ENCODE measurements at places on chromosomes 3 and 15.

DNA sequence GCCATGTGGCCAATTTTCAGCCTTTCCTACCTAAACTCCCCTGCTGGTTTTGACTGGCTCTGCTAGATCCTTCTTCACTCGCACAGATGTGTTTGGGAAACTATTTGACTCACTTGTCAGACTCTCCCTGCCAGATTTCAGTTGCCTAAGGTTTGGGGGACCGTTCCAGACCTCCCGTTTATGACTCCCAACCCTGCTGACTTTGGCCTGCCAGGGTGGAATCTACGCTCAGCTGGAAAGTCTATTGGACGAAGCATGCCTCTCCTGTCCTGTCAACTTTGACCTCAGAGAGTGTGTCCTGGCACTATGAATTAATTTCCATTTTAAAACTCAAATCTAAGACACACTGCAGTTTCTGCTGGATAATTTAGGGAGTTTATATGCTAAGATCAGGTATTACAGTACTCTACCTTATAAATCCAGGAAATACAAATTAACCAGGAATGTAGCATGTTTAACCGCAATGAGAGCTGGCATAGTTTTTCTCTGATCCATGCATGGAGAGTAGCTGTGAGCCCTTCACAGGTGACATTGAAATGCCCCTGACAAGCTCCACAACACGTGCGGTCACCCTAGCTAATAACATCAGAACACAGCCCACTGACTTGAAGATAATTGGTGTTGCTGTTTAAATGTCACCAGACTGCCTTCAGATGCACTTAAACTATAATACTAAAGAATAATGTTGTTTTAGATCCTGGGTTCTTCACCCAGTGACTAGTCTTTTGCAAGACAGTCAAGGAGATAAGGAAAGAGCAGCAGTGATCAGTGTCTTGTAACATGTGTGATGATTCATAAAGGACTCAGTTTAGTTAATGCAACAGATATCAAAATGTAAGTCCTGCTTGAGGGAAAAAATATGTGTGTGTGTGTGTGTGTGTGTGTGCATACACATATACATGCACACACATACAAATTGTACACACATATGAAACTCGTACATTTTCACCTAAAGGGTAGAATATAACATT lies 223.0 kb upstream of the MCTP2 start:
- no peak for DNase-seq

DNA sequence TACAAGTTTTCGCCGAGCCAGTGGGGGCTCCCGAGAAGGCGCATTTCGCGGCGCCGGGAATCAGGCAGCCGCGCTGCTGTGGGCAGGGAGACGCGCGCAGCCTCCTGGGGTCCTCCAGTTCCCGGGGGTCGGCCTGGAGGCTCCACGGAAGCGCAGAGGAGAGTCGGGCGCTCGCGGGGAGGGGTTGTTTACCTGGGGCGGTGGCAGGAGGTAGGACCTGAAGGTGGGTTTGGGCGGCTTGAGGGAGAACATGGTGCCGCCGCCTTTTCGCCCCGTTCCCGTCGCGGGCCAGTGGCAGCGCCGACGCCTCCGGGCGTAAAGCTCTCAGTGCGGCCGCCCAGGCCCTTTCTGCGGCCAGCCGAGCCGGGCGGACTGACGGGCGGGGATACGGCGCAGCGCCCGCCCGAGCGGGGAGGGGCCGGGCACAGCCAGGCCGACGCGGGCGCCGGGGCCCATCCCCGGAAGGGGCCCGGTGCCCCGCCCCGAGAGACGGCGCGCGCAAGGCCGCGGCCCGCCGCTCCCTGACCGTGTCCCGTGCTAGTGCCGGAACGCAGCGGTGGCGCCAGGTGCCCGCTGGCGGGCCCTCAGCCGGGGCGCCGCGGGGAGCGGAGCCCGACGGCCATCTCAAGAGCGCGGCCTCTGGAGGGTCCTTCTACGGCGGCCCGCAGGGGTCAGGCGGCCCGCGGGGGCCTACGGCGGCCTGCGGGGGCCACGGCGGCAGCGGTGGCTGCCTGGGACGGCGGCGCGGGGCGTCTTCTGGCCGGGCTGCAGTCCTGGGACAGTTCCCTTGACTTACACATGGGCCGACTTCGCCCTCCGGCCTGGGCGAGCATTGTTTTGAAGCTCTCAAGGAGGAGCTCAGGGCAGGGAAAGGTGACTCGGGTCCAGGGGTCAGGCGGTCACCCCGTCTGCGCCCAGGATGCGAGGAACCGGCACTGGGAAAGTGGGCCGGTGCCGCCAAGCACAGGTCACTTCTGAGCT lies at the start of gene MTMR10:
Gene MTMR10, minus strand, starts transcription at position 374 of the 981 bp plus-strand sequence. Its CDS starts 122 bp downstream, at position 252.
- peak; percentile 85 for DNase-seq

DNA sequence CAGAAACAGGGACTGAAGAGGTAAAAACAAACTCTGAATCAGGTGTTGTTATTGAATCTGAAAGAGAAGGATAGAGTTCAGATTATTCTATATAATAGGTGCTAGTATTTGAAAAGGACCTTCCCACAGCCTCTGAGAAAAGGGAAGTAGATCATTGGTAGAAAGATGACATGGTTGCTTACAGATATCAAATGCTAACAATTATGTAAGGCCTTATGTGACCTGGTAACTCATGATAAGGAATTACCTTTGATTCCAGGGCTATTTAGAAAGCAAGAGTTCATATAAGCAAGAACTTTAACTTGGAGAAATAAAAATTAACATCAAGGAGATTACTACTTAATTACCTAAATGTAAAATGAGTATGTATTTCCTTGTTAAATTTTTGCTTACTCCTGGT lies 7.6 kb downstream of the SLC27A2 start:
- DNase-seq, result no peak

DNA sequence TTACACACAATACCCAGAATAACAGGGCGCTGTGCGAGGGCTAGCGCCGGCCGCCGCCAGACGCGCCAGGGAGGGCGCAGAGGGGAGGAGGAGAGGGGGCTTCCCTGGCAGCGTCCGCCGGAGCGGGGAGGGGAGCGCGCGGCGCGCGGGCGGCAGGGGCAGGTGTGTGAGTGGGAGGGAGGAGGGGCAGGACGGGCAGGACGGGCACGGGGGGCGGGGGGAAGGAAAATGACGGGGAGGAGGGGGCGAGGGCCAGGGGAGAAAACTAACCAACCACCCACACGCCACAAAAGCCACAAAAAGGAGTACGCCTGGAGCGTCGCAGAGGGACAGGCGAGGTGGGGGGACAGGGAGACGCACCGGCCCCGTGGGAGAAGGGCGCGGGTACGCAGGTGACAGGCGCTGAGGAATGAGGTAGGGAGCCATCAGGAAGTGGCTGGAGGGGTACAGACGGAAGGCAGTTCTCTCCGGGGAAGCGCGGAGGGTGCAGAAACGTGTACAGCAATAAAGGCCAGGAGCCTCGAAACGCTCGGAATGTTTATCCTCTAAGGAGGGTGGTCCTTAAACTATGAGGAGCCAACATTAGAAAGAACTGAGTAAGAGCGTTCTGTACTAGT lies 610 bp upstream of the SATB1 start:
- peak; percentile 26 for DNase-seq

- no peak for DNase-seq
Measured at GRCh38 chr3:77320514-77320913, 280.6 kb downstream of the ROBO2 start.

- no peak for DNase-seq
Measured at GRCh38 chr3:141414800-141415462, 46.6 kb downstream of the ZBTB38 start.

DNA sequence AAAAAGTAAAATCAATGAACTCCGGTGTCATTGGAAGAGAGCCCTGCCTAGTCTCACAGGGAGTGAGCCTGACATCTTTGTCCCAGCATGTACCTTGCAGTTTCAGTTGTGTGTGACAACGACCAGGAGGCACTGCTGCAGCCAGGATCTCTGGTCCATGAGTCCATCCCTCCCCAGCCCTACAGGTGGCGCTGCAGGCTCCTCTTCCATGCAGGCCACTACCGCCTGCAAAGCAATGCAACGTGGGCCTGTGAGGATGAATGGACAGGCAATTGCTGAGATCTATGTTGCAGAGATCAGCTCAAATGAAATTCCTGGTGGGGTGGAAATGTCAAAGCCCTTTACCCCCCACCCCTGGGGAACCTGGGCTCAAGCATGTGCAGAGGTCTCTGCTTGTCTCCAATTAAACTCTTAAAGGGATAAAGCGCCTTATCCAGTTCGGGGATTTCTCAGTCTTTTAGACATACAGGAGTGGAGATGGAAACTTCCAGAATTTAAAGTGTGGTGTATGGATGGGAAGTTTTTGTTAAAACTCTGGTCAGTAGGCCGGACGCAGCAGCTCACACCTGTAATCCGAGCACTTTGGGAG lies 35.8 kb downstream of the TKT start:
- DNase-seq, result peak; percentile 72

GRCh38 chr3:14265246-14265962 lies 86.8 kb downstream of the LSM3 start:
- DNase-seq, result no peak

DNA sequence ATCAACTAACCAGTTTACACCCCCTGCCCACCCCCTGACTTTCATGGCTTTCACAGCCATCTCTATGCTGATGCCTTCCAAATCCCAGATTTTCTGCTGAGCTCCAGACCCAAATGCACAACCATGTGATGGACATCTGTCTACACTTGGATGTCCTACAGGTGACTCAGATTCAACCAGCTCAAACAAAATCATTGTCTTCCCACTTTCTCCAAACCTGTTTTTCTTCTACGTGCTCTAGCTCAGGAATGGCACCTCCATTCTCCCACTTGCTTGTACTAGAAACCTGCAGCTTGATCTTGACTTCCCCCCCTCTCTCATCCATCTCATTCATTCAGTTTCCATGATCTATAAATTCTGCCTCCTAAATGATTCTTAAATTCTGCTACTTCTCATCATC lies 34.1 kb upstream of the RARRES1 start:
- no peak for DNase-seq

DNA sequence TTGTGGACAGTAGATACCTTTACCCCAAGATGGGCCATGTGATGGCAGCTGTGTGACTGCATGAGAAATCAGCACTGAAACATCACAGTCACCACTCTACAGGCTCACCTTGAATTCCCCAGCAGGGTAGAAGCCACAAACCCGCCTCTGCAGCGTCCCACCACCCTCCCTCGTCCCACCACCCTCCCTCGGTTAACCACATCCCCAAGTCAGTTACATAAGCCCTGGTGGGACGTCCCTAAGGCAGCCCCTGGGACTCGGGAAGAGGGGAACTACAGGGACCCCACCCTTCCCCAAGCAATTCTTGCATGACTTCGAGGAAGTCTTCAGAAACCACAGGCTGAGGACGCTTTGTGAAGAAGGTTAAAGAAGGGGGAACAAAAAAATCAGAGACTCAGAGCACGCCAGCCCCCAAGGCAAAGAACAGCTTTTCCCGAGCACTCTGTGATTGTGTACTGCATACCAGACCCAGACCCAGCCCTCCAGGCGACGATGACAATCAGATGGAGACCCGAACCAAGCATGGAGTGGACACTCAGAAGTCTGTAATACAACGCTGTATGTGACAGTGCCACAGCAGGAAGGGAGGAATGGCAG lies 60.5 kb downstream of the SH3BP5 start:
- peak; percentile 19 for DNase-seq

GRCh38 chr15:88023914-88024313 lies 232.6 kb downstream of the NTRK3 start:
- DNase-seq, result no peak

GRCh38 chr15:36603987-36604386 lies 24.6 kb downstream of the CDIN1 start:
- DNase-seq, result no peak

- no peak for DNase-seq
Measured at GRCh38 chr15:49031804-49032203, 14.4 kb downstream of the SECISBP2L start.

GRCh38 chr3:26191556-26191955 lies 401.7 kb downstream of the OXSM start:
- DNase-seq, result no peak

- no peak for DNase-seq
Measured at GRCh38 chr15:63083541-63083940, 38.1 kb upstream of the LACTB start.

DNA sequence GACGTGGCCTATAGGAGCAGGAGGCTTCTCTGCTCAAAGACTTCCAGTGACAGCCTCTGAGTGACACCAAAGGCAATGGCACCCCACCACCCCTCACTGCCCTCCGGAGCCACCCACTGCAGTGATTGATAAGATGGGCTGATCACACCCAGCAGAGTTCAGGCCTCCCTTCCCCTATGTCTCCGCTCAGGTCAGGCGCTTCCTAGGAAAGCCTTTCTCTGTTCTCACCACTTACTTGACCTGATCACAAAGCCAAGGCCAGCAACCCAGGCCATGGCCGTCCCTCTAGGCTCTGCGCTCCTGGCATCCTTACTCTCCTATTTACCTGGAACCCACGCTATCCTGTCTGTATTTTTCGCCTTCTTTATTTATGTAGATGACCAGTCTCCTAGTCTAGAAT lies 282.3 kb downstream of the OCA2 start:
- no peak for DNase-seq

- DNase-seq, result no peak
Measured at GRCh38 chr3:52461874-52462273, 6.5 kb downstream of the NISCH start.

DNA sequence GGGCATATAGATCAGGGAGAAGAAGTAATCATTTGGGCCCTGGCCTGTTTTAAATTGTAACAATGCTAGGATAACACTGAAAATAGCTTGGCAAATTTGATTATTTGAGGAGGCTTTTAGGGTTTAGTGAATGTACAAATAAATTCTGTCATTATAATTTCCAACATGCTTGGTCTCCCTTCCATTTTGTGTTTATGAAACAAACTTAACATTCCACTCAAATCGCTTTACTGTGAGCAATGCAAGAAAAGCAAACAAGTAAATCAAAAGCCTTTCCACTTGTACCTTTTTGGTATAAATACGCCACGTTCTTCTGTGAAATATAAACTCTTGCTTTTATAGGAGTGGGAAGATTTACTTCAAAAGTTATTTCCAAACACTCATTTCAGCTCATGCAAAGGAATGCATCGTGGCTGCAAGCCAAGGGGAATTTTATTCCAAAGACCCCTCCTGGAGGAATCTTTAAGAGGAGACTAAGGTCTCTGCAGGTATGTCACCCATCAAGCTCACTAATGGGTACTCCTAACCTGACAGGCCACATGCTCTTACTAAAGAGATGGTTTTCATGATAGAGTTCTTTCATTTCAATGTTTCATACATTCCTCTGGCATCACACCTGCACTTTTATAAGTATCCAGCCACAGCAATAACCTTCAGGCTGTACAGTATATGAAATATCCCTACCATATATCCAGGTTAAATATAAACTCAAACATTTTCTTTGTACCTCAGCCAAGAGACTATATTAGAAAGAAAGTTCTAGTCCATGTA lies 115.2 kb downstream of the P3H2 start:
- no peak for DNase-seq

DNA sequence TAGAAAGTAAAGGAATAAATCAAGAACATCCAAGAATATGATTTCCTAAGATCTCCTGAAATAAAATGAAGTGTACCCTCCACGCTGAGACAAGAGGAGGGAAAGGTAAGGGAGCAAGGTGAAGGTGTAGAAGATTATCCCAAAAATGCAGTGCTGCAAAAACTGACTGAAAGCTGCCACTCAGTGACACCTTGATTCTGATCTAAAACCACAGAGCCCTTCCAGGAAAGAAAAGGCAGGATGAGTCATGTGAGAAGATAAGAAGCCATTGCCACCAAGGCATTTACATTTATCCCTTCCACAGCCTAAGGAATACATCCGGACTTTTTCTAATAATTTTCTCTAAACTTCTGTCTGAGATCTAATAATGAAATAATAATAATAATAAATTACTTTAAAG lies 49.9 kb downstream of the IGSF11 start:
- DNase-seq, result no peak

- no peak for DNase-seq
Measured at GRCh38 chr3:140219923-140220452, 285.0 kb downstream of the CLSTN2 start.

GRCh38 chr15:23869396-23869795 lies 182.3 kb upstream of the NDN start:
- peak; percentile 54 for DNase-seq
